ENCODE measurements at places on chromosomes 6 and 20. TPM values are rescaled to one million over a fixed set of nuclear protein-coding genes. Genes with fewer than 3 reads are reported as not detected.

- no peak for DNase-seq
Measured at GRCh38 chr6:167799033-167799821, 27.5 kb upstream of the AFDN start.

GRCh38 chr6:143963158-143963919, 44.7 kb downstream of the PLAGL1 start:
- peak; percentile 71 for DNase-seq

DNA sequence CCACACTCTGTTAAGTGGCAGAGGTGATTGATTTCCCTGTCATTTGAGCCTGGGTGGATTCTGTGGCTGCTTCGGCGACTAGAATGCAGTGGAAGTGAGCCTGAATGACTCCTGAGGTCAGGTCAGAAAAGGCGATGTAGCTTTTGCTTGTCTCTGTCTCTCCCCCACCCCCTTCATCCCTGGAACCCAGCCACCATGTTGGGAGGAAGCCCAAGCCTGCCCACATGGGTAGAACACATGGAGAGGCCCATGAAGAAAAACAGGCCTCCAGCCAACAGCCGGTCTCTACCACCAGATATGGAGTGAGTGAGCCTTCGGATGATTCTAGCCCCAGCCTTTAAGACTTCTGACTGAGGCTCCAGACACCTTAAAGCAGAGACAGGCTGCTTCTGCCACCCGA, 181.0 kb downstream of the TFAP2C start:
- DNase-seq: no peak

- no peak for DNase-seq
Measured at GRCh38 chr6:78487401-78487800, 379.9 kb upstream of the IRAK1BP1 start.

GRCh38 chr20:1667502-1668085, 10.0 kb upstream of the SIRPG start:
- DNase-seq: no peak

GRCh38 chr6:138597336-138597735, 98.0 kb upstream of the NHSL1 start:
- no peak for DNase-seq

GRCh38 chr20:45011108-45011526, 44.8 kb downstream of the STK4 start:
- DNase-seq: peak; percentile 82

DNA sequence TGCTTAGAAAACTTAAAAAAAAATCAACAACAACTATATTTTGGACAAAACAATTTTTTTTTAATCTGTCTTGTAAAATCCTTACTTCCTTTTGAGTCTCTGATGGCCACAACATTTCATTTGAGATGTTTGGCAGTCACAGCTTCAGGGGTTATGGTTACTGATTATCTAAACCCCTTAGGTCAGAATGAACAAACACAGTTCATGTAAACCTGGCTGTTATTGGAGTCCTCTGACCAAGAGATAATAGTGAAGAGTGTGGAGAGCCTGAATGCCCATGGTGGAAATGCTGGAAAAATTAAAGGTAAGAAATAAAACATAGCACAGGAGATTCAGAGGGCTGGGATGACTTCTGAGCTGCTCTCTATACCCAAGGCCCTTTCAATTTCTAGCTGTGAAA, 38.2 kb downstream of the TMX4 start:
- DNase-seq: no peak

DNA sequence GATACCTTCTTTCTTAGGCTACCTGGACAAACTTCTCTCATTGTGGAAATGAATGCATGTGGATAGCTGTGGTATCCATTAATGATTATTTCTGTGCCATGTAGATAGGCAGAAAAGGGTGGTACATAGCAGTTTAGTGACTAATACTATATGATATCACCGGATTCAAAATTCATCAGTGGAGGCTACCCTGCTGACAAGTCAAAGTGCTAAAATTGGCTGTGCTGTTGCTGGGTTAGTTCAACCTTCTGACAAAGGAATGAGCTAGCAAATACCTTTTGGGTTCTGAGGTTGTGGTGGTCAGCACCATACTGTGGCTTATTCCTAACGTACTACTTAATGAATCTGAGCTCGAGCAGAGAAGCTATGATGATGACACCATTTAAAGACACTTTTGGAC, 109.1 kb downstream of the TFAP2B start:
- DNase-seq: no peak

DNA sequence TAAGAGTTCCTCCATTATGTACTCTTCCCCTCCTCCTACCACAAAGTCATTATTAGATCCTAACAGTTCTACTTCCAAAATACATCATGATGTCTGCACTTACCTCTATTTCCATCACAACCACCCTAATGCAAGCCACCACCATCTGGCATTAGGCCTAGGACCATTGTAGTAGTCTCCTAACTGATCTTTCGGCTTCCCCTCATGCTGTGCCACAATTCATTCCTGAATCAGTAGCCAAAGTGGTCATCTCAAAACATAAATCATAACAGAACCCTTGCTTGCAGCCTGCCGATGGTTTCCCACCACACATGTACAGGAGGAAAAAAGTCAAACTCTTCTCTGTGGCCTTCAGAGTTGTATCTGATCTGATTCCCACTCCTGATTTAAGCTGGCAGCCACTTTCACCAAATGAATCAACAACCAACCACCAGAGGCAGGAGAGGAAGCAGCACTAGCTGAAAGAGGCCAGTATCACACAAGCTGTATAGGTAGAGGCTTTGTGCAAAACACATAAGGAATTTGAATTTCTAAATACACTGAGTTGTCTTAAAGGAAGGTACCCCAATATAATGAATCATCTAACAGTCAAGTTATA, 26.1 kb downstream of the FAM184A start:
- DNase-seq: no peak

DNA sequence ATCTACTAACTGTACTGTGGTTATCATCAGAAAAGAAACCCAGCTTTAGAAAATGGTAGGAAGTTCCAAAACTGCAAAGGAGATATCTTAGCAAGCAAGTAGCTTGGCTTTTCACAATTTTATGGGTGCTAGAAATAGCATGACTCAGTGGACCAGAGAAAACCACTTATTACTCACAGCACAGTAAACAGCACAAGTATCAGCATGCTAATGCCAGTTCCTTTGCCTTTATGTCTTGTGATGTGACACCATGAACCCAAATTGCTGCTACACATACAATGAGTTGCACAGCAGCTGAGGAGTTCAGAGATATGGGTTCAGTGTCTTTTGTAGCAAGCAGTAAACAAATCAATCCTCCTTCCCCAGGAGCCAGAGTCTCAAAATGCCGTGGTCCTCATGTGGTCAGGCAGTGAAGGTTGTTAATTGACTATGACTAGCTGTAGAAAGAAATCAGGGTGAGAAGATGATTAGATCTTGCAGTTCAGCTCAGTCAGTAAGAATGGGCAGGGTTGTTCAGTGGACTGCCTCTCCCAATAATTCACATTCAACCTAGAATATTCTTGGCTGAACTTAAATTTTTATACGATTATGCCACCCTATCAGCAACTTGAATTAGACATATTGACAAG, 73.3 kb downstream of the OPRM1 start:
- no peak for DNase-seq

- peak; percentile 83 for DNase-seq
Measured at GRCh38 chr6:165820407-165820806, 157.4 kb upstream of the PDE10A start.

- DNase-seq: no peak
Measured at GRCh38 chr6:149876241-149876933, 12.2 kb upstream of the LRP11 start.

DNA sequence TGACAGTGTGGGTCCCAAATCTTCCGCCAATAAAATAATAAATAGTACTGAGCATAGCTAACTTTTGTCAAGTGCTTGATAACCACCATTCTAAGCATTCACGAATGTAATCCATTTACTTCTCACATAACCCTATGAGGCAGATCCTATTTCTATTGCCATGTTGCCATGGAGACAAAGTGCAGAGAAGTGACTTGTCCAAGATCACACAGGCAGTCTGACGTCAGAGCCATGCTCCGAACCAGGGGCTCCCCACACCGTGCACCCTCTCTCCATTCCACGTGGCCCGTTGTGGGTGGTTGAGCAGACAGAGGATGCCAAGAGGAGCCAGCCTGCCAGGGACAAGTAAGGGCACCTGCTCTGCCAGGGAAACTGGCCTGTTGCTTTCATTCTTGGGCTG, 38.9 kb downstream of the CDH22 start:
- DNase-seq: no peak

DNA sequence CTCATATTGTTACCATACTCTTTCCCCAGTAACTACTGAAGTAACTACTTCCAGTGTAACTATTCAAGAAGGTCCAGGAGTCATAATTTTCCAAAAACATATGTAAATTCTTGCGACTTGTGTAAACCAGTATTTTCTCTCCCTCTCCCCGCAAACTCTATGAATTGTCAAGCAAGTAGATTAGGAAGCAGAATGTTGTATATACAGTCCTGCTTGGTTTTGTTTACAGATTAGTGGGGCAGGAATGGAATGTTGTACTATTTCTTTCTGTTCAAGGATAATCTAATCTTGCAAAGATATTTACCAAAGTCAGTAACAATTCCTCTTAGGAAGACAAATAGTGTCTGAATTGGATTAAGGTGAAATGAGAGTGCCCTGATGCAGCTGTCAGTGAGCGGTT, 234.9 kb upstream of the PLN start:
- DNase-seq: no peak

GRCh38 chr6:31005249-31006020, 4.8 kb upstream of the MUC22 start:
- no peak for DNase-seq

PAK5 gene
- 0.42 TPM for total RNA-seq

MACROD2 gene
- total RNA-seq: 3.9 TPM

KHDC1 gene
- 5.7 TPM for total RNA-seq

ADGB gene
- not detected for total RNA-seq

SAMD3 gene
- 45.5 TPM for total RNA-seq

TREML2 gene
- not detected for total RNA-seq

TTLL9 gene
- total RNA-seq: 0.25 TPM
